ENCODE measurements at places on chromosomes 7 and 10. TPM values are rescaled to one million over a fixed set of nuclear protein-coding genes. Genes with fewer than 3 reads are reported as not detected.

PRKAR2B gene
- 4.1 TPM for total RNA-seq

PDK4 gene
- total RNA-seq: 0.29 TPM

GRCh38 chr7:134778941-134779740 lies at the start of gene CALD1:
CALD1 (plus strand) TSS chr7:134779634; CDS start chr7:134867734, 88,100 bp downstream.
- peak; percentile 87 for DNase-seq

CHST3 gene
- total RNA-seq: 29.7 TPM

DNA sequence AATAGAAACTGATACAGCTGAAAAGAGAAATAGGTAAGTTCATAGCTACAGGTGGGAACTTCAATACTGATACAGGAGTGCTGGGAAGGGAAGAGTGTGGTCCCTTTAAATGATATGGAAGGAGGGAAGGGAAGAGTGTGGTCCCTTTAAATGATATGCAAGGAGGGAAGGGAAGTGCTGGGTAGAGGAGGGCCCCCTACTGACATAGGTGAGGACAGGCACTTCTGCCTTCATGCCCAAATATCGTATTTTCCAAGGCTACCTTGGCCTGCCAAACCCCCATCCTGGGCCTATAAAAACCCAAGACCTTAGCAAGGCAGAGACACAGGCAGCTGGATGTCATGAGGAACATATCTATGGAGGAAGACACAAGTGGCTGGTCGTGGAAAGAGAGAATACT lies 92.3 kb downstream of the MAGI2 start:
- no peak for DNase-seq

DNA sequence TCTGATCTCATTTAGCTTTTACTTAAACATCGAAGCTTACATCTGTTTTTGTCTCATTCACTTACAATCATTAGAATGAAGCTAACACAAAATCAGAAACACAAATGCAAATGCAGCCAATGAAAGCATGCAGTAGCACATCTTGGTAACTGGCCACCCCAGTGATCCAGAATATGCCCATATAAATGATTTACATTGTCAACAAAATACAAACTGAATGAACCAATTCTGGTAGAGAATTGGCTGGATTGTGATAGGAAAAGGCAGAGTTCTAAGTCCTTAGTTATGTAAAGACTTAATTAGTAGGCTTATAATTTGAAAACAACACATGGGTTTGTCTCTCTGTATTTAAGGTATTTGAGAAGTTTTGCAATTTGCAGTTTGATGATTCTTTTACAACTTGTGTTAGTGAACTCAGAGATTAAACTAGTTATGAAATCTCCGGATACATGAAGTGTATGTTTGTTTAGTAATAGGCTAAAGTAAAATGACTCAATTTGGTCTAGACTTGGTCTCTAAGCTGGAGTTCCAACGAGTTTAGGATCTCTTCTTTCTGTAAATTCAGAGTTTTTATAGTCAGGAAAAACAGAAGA lies 21.2 kb downstream of the TECTB start:
- DNase-seq: no peak

GRCh38 chr10:12529976-12530375 lies 180.6 kb downstream of the CAMK1D start:
- DNase-seq: no peak

GRCh38 chr10:110893559-110894179 lies 21.9 kb downstream of the PDCD4 start:
- DNase-seq: no peak

DNA sequence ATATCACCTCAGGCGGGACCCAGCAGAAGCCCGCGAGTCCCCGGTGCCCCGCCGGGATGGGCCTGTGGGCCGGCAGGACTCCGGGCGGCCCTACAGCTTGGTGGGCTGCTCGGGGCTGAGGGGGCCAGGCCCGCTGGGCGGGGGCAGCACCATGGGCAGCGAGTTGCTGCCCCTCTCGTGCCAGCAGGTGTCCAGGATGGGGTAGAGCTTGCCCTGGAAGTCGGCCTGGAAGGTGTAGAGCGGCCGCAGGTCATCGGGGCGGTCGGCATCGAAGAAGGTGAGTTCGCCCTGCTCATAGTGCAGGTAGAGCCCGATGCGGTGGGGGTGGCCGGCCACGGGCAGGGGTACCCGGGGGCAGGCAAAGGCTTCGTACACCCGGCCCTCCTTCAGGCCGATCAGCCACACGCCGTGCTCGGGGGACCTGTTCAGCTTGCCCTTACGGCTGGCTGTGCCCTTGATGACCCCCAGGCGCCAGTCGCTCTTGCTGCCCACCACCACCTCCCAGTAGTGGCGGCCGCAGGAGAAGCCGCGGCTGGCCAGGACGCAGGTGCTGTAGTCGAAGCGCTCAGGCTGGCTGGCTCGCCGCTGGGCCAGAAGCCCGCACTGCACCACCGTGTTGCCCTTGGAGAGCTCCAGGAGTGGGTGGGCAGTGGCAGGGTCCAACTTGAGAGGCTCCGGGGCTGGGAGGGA lies 4.3 kb upstream of the NSUN5 start:
- no peak for DNase-seq

RAPGEF5 gene
- total RNA-seq: 8.3 TPM

GRCh38 chr7:93092757-93093370 lies 24.9 kb downstream of the SAMD9 start:
- DNase-seq: peak; percentile 12

GRCh38 chr7:152312316-152312715 lies 123.5 kb downstream of the KMT2C start:
- DNase-seq: no peak

PTF1A gene
- total RNA-seq: not detected

MRC1 gene
- total RNA-seq: not detected

Measured in epithelial cell of proximal tubule (primary cell).